ENCODE measurements at places on chromosomes 7 and 10.

GRCh38 chr7:47485640-47486435 is 96.1 kb downstream of the TNS3 start:
- DNase-seq, result no peak

GRCh38 chr7:71348821-71349681 is 217.1 kb downstream of the GALNT17 start:
- DNase-seq, result no peak

DNA sequence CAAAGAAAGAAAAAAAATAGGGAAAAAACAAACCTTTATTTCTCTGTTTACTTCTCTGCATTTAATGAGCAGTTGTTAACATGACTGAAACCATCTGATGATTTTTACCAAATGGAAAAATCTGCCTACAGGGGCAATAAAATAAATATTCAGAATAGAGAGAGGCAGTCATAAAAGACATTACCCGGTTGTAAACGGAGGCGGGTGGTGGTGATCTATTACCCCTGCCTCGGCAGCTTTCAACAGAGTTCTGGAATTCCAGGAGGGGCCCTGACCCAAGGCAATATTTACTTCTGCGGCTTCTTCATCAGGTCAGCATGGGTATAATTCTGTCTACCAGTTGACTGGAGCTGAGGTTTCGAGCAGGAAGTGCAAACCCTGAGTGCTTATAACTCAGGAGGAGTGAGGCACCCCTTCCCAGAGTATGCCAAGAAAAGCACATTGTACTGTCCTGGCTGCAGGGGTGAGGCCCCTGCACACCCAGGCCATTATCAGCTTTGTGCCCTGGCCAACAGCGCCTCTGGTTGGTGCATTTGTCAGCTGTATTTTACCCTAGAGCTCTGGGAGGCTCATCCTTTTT is 8.2 kb upstream of the CXCL12 start:
- DNase-seq, result no peak

GRCh38 chr7:47647181-47647917 is 65.4 kb upstream of the TNS3 start:
- no peak for DNase-seq

- DNase-seq, result no peak
These were observed 874 bp downstream of the GIMAP5 start for GRCh38 chr7:150738092-150738491.

GRCh38 chr7:17466216-17466615 is 167.8 kb downstream of the AHR start:
- DNase-seq, result no peak

DNA sequence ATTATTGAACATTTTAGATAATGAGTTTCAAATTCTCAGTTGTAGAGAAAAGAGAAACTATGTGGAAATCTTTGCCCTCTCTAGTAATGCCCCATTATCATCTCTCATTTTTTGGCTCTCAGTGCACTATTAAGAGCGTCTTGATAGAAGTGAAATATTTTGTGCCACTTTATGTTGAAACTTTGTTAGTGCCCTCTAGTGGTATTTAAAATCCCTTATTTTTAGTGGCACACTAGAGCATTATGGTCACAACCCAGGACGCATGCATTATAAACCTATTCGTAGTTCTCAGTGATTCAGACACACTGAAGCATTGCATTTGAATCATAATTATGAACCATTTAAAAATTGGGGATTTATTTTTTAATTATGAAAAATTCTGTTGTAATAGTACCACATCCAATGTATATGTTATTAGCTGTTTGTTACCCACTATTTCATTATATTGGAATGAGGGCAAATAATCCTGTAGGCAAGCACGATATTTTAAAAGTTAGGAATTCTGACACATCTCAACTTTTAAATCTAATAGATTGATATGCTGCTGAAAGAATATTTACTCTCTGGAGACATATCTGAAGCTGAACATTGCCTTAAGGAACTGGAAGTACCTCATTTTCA is 21.9 kb downstream of the PDCD4 start:
- no peak for DNase-seq

GRCh38 chr7:14937581-14937980 is 35.0 kb upstream of the DGKB start:
- no peak for DNase-seq

DNA sequence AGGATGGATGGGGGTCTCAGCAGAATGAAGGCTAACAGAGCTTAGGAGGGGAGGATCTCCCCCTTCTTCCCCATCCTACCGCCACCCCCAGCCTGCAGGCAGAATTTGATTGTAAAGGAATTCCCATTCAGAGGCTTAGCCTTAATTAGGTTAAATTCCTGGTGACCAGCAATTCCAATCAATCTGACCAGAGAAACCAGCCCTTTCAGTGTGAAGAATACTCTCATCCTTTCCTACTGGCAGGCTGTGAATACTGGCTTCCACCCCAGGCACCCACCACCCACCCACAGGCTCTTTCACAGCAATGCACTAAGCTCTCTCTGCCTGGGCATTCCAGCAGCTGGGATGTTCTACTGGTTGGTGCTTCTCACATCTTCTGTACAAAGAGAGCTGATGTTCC is 137.9 kb upstream of the LYZL1 start:
- DNase-seq, result no peak

GRCh38 chr7:150823484-150824126 is 23.0 kb downstream of the TMEM176A start:
- DNase-seq, result no peak

DNA sequence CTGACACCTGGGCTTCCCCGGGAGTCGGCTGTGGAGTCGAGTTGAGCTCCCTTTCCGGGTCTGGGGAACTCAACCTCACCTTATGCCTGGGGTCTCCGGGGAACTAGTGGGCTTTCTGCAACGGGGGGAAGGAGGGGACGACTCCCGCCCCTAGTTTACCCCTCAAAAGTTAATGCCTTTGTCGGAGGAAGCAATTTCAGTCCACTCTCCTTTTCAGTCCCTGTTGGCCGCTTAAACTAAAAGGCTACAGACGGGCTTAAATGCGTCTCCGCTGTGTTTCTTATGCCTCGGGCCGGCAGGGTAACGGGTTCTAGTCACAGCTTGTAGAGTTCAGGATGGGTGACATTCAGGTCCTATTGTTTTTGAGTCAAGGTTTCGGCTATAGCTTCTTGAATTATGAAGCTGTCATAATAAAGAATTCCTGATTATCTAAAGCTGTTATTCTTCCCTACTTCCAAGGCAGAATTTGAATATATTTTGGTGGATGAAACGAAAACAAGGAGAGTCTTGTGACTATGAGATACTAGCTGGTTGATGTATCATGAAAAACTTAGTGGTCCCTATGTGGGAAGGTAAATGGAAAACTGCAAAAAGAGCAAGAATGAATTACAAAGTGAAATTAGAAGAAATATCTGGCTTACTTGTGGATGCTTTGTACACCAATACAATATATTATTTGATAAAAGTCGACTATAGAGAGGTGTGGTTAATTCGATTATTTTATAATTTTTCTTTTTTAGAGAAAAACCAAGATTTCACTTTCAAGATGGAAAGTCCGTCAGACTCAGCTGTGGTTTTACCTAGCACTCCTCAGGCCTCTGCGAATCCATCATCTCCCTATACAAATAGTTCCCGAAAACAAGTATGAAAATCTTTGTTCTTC is 495 bp downstream of the SFR1 start:
- no peak for DNase-seq

- no peak for DNase-seq
These were observed 114.5 kb downstream of the NKX6-2 start for GRCh38 chr10:132671228-132672154.

DNA sequence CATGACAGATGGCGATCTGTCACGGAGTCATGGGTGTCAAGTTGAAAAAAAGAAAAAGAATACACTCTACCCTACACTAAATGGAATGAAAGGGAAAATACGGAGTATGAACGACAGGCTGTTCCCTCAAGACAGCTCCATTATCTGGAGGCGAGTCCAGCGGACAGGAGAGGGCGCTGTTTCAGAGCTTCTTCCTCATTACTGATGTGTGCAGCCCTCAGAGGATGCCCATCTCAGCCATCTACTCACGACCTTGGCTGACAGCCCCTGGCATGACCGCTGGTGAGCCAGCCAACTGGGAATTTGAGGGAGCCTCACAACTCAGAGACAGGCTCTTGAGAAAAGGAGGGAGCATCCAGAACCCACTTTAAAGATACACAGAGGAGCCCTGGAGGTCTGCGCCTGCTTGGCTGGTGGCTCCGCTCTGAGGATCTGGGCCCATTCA is 49.6 kb upstream of the SMNDC1 start:
- DNase-seq, result no peak

- DNase-seq, result no peak
These were observed 19.5 kb downstream of the KCNMA1 start for GRCh38 chr10:77618117-77618516.

DNA sequence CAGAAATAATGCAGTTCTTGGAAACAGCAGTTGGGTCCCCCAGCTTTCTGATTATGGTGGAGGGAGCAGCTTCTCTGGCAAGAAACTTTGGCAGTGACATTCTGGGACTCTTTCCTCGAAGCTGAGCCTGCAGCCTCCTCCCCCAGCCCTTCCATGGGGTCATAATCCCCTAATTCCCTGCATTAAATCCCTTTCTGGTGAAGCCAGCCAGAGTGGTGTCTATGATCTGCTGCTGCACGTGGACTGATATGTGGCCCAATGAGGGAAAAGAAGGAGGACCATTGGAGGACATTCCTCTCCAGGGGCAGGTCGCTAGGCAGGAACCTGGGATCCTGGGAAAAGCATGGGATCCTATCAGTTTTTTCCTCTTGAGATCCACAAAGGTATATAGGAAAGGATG is 470.5 kb downstream of the RPS24 start:
- no peak for DNase-seq

DNA sequence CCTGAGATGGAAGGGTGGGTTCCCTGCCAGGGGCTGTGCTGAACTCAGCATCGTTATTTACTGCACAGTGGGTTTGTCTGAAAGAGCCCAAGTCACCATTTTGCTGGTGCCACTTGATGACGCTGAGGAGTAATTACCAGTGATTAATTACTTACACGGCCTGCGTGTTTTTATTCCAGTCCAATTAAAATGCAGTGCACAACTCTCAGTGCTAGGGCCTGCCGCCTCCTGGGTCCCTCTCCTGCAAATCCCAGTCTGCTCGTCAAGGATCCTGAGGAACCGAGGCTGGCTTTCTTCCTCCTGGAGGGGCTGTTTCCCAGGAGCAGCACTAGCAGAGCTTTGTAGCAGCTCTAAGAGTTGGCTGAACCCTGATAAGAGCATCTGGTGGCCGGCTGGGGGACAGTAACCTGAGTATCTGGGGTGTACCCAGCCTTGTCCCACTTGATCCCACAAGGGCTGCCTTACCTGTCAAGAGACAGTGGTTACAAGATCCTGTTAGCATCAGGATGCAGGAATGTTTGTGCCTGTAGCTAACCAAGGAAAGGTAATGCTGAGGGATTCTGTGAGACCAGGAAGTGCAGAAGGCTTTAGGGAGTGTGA is 45.1 kb upstream of the LRRC4 start:
- no peak for DNase-seq

- no peak for DNase-seq
These were observed 657.3 kb downstream of the TYW1 start for GRCh38 chr7:67653856-67654454.

DNA sequence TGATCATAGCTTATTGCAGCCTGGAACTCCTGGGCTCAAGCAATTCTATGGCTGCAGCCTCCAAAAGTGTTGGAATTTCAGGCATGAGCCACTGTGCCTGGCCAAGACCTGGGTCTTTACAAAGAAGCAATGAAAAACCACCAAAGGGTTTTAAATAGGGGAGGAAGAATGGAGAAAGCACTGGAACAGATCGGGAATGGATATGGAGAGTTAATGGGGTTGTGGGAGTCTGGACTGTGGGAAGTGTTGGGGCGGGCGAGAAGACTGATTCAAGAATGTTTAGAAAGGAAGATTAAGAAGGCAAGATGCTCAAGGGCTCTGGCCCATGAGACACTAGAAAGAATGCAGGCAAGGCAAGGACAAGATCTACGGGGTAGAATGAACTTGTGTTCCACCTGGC is 98.5 kb downstream of the CARD11 start:
- no peak for DNase-seq

DNA sequence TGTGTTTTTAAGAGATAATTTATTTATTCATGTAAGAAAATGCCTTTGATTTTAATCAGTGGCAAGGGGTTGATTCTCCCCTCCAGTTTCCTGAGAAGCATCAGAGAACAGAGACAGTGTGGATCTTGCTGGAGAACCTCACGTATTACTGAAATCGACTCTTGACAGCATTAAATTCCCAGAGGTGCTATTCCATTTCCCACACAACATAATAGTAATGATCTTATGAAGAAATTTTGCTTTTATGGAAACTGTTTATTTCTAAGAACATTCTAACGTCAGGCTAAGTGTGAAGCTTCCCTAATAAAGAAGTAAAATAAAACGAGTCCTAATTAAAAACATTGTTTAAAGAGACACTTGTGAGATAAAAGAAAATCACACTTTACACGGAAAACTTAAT is 293.1 kb upstream of the NRP1 start:
- no peak for DNase-seq

DNA sequence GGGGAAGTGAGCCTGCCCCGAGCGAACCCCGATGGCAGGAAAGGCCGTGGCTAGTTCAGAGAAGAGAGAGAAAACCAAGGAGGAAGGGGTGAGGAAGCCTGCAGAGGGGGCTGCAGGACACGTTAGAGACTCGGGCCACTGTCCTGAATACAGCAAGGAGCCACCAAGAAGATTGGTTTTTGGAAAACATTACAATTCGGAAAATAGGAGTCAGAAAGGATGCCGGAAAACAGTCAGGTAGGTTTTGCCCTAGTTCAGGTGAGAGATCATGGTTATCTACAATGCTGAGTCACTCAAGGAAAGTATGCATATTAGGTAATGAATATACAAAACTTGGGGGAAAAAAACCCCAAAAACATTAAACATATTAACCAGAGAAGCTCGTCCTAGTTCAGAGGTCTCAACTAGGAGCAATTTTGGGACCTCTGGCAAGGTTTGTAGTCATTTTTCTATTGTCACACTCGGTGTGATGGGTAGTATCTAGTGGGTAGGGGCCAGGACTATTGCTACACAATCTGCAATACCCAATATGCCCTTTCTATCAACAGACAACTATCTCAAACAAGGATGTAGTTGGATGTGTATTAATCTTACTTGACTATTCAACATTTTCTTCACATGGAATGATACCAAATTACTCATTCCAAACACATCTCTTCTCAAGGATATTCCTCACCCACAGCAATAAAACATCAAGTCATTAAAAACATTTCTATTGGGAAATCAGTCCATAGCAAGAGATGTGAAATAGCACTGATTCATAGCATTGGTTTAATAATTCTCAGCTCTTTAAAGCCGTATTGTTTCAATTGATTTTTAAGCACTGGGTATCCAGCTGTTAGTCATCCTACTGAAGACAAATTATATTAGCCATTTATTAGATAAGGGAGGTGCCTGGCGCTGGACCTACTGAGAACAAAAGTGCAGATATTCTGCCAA is 74.4 kb upstream of the RSU1 start:
- peak; percentile 93 for DNase-seq

- DNase-seq, result no peak
These were observed 17.7 kb downstream of the LRRC20 start for GRCh38 chr10:70364772-70365091.

DNA sequence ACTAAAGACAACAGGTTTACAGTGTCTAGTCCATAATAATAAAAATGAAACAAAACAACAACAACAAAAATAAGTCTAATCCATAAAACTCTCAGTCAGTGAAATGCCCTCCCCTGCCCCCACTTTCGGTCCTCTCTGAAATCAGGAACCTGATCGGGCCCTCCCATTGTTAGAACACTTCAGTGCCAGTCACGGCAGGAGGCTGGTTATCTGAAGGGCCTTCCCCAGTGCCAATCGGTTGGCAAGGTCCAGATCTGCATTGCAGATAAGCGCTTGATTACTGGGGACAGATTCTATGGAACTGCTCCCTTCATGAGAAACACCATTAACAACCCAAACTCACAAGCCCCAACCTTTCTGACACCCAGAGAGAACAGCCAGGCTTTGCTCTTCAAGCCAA is 72.2 kb upstream of the EEPD1 start:
- DNase-seq, result no peak
